ENCODE measurements at places on chromosomes 11 and 22.

DNA sequence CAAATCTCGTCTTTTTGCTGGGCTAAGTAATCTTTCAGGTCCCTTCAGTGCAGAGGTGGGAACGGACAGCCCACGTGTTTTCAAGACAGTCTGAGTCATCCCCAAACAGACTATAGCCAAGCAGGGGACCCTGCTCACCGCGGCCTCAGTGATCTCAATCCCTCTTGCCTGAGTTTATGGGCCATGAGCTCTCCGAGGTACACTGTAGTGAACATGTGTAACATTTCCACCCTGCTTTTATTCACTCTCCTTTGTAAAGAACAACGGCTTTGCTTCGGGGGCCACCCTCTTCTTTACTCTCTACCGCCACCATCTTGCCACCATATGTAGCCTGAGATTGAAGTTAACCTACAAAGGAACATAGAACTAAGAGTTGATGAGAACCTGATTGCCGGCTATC lies 11.5 kb upstream of the KCTD14 start:
- no peak for DNase-seq

- no peak for DNase-seq
Observed at GRCh38 chr11:128483211-128483788, 104.1 kb downstream of the ETS1 start.

DNA sequence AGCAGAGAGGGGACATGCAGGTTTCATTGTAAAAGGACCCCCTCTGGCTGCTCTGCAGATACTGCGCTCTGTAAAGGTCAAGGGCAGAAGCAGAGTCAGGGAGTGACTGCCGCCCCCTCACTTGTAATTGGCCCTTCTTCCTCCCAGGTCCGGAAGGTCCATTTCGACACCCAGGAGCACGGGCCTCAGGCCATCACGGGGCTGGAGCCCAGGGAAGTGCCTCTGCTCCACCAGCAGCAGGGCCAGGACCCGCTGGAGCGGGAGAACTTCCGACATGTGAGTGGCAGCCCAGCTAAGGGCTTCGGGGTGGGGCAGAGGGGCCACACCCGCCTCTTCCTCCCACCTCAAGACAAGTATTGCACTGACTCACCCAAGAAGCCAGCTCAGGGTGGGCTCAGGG lies 24.0 kb upstream of the LRRC10B start:
- no peak for DNase-seq

GRCh38 chr11:111829185-111829968 lies 42.0 kb downstream of the ALG9 start:
- peak; percentile 10 for DNase-seq

GRCh38 chr11:91563176-91563575 lies 661.4 kb upstream of the FAT3 start:
- DNase-seq = no peak

GRCh38 chr22:47918276-47918921 lies 1155.9 kb downstream of the TBC1D22A start:
- DNase-seq = peak; percentile 48

All from GM19239 (cell line).